Central memory CD8-positive, alpha-beta T cell (primary cell): ENCODE measurements at places on chromosomes 2 and 18.
A peak's percentile ranks its signal among the peaks of the same experiment; 100 is the strongest.

- no peak overlapping the region for H3K27ac ChIP-seq
- H3K4me1 ChIP-seq: no peaks in the 10 kb centered on the region
- DNase-seq: no peak
Measured at GRCh38 chr2:166197446-166197845, 69.6 kb upstream of the SCN1A start.

DNA sequence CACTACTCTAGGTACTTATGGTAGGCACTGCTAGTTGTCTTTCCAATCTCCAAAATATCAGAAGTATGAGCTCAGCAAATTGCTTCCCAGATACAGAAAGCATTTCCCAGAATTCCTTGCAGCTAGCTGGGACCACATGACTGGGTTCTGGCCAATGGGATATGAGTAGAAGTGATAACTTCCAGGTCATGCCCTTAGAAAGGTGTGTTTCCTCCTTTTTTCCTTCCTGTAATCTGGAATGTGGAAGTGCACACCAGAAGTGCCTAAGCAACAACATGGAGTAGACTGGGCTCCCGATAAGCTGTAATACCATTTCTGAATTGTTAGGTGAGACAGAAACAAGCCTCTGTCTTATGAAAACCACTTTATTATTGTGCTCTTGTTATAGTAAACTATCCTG is 279.8 kb downstream of the ZNF385B start:
- no peaks in the 10 kb centered on the region for H3K27me3 ChIP-seq
- no peaks in the 10 kb centered on the region for H3K4me1 ChIP-seq
- no peak overlapping the region for H3K27ac ChIP-seq
- no peak overlapping the region for H3K4me3 ChIP-seq
- no peaks in the 10 kb centered on the region for H3K36me3 ChIP-seq
- DNase-seq: no peak

DNA sequence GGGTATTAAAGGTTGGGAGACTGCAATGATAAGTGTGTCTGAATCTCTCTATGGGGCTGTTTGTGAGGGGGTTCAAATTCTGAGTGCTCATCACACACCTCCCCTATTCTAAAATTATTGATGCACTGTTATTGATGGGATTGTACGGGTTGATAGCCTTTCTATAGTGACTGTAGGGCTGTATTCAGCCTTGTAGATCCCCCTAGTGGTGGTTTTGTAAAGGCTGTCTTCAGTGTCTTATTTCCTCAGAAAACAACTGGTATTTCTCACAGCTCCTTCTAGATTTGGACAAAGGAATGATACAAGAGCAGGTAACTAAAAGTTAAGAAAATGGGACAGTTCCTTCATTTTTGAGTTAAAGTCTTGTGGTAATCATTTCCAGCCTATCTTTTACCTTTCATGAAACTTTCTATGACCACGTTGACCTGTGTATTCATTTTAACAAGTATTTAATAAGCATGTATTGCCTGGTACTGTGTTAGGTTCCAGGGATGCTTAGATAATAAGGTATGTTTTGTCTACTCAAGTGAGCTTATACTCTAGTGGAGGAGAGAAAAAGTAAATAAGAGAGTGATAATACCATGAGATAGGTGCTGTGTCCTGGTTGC is 21.2 kb downstream of the SMAD4 start:
- no peaks in the 10 kb centered on the region for H3K27me3 ChIP-seq
- H3K4me3 ChIP-seq: no peak overlapping the region

DNA sequence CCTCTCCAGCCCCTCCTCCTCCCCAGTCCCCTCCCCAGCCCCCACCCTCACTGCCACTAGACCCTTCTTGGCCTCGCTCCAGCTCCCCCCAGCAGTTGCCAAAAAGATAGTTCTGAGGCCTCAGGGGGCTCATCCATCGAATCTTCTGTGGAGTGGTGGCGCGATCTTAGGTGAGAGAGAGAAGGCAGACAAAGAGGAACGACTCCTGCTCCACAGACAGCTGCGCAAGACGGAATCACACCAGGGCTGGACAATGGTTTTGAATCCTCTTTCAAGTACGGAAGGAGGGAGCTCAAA is 68.1 kb downstream of the LAMA3 start:
- no peaks in the 10 kb centered on the region for H3K36me3 ChIP-seq
- H3K27me3 ChIP-seq: peaks cover 29% of the 10 kb centered on the region
- no peak overlapping the region for H3K4me3 ChIP-seq
- no peak for DNase-seq
- H3K27ac ChIP-seq: no peak overlapping the region

DNA sequence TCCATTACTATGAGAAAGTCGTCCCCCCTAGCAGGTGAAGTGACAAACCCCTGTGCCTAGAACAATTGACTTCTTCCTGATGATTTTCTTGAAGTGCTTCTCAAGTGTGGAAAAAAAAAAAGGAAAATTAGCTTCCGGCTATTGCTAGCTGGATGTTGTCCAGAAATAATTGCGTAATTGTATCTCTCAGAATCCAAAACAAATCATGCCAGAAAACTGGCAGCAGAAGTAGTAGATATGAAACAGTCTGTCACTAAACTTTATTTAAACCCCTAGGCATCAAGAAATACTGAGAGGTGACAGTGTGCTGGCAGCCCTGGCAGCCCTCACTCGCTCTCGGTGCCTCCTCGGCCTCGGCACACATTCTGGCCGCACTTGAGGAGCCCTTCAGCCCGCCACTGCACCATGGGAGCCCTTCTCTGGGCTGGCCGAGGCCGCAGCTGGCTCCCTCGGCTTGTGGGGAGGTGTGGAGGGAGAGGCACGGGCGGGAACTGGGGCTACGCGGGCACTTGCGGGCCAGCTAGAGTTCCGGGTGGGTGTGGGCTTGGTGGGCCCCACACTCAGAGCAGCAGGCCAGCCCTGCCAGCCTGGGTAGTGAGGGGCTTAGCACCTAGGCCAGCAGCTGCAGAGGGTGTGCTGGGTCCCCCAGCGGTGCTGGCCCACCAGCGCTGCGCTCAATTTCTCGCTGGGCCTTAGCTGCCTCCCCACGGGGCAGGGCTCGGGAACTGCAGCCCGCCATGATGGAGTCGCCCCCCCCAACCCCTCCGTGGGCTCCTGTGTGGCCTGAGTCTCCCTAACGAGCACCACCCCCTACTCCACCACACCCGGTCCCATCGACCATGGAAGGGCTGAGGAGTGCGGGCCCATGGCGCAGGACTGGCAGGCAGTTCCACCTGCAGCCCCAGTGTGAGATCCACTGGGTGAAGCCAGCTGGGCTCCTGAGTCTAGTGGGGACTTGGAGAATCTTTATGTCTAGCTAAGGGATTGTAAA is 80.5 kb upstream of the ABCA12 start:
- no peaks in the 10 kb centered on the region for H3K4me1 ChIP-seq
- no peak overlapping the region for H3K4me3 ChIP-seq
- no peak overlapping the region for H3K27ac ChIP-seq

DNA sequence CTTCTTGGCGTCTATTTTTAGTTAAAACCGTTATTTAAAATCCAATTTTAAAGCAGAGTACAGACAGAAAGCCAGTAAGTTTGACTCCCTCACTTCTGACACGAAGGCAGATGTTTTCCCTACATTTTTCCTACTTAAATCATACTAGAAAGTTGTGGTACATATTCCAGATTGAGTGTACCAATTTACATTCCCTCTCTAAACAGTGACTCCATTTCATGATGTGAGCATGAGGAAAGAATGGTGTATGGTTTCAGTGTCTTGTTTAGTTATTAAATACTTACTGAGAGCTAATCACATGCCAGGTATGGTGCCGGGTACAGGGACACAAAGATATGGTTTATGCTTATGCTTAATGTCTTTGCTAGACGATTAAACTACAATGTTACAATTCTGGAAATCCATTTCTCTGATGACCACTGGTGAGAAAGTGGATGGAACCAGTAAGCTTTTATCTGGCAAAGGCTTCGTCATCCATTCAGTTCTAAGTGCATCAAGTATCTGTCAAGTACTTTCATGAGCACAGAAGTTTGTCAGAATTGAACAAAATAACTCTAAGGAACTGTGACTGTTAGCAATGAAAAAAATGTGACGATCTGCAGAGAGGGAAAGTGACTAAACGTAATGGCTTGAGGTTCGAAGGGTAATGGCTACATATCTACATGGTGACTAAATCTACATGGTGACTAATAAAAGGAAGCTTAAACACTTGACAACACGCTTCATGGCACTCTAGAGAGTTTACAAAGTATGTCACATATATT is 25.7 kb downstream of the MAP4K3 start:
- no peak overlapping the region for H3K27ac ChIP-seq
- no peak overlapping the region for H3K4me3 ChIP-seq
- no peaks in the 10 kb centered on the region for H3K36me3 ChIP-seq
- no peak for DNase-seq
- H3K4me1 ChIP-seq: peaks cover 51% of the 10 kb centered on the region

DNA sequence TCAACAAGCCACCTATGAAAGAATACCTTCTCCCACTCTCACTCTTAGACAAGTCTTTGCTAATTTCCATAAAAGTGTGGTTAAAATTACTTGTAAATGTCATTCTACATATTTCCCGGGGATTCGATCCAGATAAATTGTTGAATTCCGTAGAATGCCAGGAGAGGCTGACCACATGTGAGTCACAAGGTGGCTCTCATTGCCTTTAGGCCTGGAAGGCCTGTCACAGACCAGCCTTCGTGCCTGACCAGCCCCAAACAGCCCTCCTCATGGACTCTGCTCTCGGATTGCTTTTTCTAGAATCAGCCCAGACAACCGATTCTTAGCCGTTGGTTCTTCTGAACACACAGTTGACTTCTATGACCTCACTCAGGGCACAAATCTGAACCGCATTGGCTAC is 86.0 kb downstream of the RTN4 start:
- no peak for DNase-seq
- no peaks in the 10 kb centered on the region for H3K27me3 ChIP-seq
- H3K36me3 ChIP-seq: peaks cover 2% of the 10 kb centered on the region
- H3K27ac ChIP-seq: no peak overlapping the region
- H3K4me1 ChIP-seq: peaks cover 32% of the 10 kb centered on the region

GRCh38 chr2:22628221-22628620 is 756.8 kb upstream of the KLHL29 start:
- H3K4me3 ChIP-seq: no peak overlapping the region
- no peak for DNase-seq
- H3K4me1 ChIP-seq: no peaks in the 10 kb centered on the region
- H3K36me3 ChIP-seq: no peaks in the 10 kb centered on the region
- H3K27me3 ChIP-seq: no peaks in the 10 kb centered on the region

DNA sequence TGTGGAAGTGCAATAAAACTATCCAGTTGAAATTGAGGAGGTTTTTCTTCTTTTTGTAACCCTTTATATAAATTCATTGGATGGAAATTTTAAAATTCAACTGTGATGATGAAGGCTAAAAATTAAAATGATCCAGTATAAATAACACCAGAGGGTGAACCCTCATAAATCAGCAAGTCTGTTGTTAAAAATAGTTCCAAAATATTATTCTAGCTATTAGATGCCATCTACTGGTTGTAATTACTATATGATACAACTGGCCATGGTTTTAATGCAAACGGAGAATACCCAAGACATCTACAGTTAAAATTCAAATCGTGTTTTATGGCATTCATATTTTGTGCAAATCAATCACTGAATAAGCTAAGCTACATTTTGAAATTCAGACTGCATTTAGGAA is 53.8 kb downstream of the TMEM200C start:
- no peaks in the 10 kb centered on the region for H3K4me1 ChIP-seq
- no peaks in the 10 kb centered on the region for H3K36me3 ChIP-seq
- no peak overlapping the region for H3K27ac ChIP-seq

DNA sequence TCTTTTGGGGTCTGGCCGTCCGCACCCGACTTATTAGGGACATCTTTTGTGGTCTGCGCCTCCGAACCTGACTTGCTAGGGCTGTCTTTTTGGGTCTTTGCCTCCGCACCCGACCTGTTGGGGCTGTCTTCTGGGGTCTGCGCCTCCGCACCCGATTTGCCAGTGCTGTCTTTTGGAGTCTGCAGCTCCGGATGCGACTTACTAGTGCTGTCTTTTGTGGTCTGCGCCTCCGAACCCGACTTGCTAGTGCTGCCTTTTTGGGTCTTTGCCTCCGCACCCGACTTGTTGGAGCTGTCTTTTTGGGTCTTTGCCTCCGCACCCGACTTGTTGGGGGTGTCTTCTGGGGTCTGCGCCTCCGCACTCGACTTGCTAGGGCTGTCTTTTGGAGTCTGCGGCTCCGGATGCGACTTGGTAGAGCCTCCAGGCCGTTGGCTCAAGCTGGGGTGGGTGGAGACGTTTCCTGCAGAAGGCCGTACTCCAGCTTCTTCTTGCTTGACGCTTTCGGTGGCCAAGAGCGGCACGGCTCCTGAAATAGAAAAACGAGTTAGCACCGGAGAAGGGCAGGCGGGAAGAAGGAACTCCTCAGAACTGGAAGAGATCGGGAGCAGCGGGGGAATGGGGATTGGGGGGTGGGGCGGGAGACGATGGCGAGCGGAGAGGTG is 498 bp downstream of the TGOLN2 start:
- H3K27me3 ChIP-seq: no peaks in the 10 kb centered on the region
- H3K36me3 ChIP-seq: peaks cover 63% of the 10 kb centered on the region
- peak; percentile 53 for DNase-seq
- peak overlapping the region; percentile 91 for H3K4me3 ChIP-seq
- peaks cover 67% of the 10 kb centered on the region for H3K4me1 ChIP-seq

DNA sequence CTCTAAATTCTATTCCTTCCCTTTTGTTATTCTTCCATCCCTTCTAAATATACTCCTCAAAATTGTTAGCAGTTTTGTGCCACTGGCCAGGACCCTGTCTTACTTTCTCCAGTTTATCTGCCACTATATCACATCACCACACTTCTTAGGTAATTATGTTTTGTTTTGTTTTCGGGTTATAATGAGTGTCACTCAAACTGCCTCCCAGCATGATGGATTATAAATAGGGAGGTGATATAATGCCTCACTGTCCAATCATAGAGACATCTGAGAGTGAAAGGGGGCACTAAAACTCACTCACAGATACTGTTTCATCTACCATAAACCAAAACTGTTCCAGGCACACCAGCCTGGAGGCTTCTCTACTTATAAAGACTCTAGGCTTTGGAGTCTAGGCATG is 3.5 kb downstream of the RSAD2 start:
- H3K4me3 ChIP-seq: peak overlapping the region; percentile 19
- H3K4me1 ChIP-seq: peaks cover 36% of the 10 kb centered on the region
- peak overlapping the region; percentile 59 for H3K27ac ChIP-seq
- no peak for DNase-seq
- no peaks in the 10 kb centered on the region for H3K36me3 ChIP-seq

DNA sequence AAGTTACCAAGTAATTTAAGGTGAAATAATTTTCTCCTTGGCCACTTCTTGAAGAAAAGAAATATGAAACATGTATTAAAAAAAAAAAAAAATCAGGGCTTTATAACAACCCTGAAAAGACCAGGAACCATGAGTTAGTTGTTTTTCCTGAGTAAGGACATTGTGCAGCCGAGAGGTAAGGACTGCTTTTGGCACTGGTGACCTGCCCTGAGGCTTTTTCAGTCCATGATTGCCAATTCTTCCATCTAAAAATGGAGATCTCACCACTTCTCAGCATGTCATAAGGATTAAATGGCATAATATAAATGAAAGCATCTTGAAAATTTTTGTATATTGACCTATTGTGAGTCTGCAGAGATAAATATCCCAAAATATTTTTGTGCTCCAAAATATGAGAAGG is 244.3 kb downstream of the NRXN1 start:
- no peaks in the 10 kb centered on the region for H3K4me1 ChIP-seq
- no peak overlapping the region for H3K4me3 ChIP-seq
- no peak for DNase-seq
- no peaks in the 10 kb centered on the region for H3K36me3 ChIP-seq
- no peak overlapping the region for H3K27ac ChIP-seq
- H3K27me3 ChIP-seq: no peaks in the 10 kb centered on the region
